Skin of body (tissue), 3 donors: ENCODE measurements at places on chromosomes 3 and 15. TPM values are rescaled to one million over a fixed set of nuclear protein-coding genes. Genes with fewer than 3 reads are reported as not detected.

DNA sequence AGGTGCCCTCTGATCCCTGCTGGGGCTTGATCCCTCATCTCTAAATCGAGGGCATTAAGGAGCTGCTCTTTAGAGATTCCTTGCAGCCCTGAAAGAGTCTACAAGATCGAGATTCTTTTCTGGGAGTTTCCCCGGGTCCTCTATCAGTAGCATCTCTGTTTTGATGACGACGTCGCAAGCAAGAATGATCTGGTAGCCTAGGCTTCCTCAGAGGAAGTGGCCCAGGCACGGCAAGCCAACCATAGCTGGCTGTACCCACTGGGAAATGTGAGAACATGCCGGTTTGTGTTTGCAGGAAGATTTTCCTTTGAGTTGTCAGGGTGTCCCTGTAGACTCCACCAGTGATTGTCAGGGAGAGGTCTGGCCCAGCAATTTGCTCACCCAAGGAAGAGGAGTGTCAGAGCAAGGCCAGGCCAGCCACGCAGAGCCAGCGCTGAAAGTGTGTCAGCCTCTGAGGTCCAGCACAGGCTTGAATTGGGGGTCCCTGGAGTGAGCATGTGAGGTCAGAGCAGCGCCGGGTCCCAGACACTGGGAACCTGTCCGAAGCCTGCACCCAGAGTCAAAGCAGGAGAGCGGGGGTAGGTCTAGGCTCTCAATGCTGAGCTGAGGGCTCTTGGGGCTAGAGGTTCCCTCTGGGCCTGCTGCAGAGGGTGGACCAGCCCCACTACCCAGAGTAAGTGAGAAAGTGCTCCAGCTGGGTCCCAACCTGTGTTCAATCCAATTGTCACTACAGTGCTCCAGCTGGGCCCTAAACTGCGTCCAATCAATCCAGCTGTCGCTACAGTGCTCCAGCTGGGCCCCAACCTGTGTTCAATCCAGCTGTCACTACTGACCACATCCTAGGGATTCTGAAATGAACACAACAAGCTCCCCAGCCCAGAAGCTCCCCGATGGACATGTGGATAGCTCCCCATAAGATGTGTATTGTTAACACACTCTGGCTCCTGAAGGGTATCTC lies 95.7 kb downstream of the CHDH start:
- DNase-seq: no peak

DNA sequence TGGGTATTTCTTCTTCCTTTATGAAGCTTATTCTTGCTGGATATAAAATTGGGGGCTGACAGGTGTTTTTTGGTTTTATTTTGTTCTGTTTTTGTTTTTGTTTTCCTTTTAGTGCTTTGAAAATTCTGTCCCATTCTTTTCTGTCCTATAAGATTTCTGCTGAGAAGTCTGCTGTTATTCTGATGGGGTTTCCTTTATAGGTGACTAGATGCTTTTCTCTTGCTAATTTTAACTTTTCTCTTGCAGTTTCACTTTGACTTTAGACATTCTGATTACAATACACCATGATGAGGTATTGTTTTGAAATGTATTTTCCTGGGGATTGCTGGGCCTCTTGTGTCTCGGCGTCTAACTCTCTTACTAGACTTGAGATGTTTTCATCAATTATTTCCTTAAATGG lies 22.8 kb downstream of the TTC14 start:
- DNase-seq: no peak

DNA sequence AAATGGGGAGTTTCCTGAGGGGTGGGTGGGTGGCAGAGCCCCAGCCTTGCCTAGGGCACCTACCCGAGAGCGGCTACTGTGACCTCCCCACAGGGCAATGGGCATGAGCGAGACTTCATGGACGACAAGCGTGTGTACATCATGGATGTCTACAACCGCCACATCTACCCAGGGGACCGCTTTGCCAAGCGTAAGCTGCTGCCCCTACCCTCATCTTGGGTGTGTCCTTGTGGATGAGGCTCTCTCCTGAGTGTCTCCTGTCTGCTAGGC lies 22.6 kb downstream of the HDAC11 start:
- no peak for DNase-seq

- no peak for DNase-seq
Measured at GRCh38 chr15:83170474-83171165, 37.0 kb downstream of the HDGFL3 start.

DNA sequence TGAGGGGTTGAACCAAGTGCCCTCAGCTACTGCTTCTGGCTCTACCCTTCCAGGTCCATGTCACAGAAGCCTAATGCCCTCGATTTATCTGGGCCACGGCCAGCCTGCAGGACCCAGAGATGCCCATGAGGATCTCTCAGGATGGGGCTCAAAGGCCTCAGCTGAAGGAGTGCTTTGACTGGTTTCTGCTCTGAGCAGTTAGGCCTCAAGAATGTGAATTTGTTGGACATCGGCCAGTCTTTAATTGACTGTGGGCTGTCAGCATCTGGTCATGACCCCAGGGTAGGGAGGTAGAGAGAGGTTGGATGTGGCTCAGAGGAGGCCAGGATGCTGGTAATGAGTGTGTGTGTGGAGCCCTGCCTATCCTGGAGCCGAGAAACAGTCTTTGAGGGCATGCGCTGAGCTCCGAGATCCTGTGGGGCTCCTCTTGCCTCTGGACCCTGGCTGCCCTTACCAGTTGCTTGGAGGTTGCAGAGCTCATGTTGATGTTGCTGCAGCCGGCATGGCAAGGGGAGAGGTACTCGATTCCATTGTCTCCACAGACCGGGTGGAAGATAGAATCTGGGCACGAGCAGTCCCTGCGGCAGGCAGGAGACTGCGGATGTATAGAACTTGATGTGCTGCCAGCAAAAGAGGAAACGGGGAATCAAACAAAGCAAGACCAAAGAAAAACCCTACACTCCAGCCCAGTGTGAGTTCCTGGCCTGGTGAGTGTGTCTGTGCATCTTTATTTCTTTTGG lies 49.1 kb upstream of the RAB6B start:
- DNase-seq: peak; percentile 21

DNA sequence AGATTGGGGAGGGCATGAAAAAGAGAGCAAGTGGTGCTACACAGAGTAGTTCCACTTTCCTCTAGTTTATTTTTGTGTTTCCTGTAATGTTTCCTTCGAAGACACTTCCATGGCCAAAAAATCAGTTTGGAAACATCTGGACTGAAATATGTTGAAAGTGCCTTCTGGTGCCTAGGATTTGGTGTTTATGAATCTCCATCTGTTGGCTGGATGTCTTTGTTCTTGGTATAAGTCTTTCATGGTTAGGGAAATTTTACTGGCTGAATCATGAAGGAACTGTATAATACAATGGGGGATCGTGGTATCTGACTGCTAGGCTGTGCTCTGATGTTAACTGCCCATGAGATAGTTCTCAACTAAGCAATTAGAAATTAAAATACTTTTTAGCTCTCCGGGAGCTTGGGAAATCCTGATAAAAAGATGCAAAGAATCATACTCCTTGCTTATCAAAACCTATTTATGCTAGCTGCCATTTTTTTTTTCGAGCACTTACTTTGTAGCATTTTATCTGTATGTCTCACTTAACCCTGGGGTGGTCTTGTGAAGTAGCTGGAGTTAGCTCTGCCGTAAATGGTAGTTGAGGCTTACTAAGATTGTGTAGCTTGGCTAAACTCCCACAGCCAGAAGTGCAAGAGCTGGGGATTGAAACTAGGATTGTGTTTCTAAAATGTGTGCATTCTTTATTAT lies 21.9 kb downstream of the AKAP13 start:
- no peak for DNase-seq

DNA sequence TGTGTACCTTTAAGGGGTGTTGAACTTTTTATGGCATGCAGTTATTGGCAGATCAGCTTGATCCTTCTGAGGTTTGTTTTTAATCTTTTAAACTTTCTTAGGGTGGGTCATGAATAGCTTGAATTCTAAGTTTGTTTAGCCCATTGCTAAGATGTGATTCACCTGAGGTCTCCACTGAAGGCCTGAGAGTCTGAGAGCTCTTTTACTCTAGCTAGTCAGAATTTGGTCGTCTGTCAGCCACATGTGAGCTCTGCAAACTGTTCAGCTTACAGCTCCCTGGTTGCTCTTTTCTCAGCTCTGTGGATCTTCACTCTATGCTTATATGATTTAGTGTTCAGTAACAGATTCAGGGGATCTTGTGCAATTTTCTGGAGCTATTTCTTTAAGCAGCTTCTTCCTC lies 161.3 kb downstream of the ABHD5 start:
- DNase-seq: no peak

GRCh38 chr3:125032100-125032643 lies 23.6 kb downstream of the HEG1 start:
- DNase-seq: no peak

GRCh38 chr15:74345051-74345450 lies 22.4 kb downstream of the CYP11A1 start:
- no peak for DNase-seq

- DNase-seq: no peak
Measured at GRCh38 chr3:158573714-158574113, 2.7 kb downstream of the MLF1 start.

DNA sequence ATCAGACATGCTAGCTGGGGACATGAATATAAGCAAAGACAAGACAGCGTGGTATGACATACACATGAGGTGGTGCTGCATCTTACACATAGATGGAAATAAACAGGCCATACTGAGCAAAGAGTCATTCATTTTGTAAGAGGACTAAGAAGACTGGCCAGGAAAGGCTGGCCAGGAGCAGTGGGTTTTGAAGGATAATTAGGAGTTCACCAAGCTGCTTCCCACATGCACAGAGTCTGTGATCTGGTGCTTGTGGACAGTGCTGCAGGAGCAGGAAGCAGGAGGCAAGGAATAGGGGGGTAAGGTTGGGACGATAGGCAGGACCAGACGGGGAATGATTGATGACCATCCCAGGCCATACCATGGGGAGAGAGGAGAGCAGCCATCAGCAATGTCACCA lies 41.5 kb downstream of the ST8SIA2 start:
- DNase-seq: no peak

- DNase-seq: peak; percentile 51
Measured at GRCh38 chr15:78457101-78457500, 19.1 kb downstream of the IREB2 start.

DNA sequence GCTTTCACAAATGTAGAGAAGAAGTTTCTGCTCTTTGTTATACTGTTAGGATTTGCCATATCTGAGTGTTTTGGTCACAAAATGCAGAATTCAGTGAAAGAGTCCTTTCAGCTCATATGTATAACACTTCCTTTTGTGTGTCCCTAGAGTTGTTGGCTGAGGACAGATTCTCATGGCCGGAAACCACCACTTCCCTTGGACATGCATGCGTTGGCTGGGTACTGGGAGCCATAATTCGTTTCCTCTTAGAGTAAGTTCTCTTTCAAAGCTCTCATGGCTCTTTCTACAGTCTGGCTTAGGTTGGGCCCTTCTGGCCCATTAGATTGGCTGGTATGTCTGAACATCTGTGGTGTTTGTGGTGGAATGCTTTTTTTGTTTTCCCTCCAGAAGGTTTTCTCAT lies 298.5 kb downstream of the DIPK2A start:
- DNase-seq: no peak

DNA sequence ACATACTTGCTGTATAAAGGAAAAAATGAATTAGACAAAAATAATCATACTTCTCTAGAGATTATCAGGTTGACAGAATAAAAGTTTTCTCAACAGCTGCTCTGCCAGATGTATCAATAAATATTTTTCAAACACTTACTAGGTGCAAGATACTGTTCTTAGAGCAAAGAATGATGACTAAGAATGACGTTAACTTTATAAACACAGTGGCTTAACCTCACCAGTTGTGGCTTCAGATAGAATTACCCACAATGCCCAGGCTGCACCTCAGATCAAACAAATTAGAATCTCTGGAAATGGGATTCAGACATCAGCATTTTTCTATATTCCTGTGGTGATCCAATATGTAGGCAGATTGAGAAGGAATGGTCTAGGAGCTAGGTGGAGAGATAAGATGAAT lies 422.4 kb upstream of the ATP11B start:
- DNase-seq: no peak

DNA sequence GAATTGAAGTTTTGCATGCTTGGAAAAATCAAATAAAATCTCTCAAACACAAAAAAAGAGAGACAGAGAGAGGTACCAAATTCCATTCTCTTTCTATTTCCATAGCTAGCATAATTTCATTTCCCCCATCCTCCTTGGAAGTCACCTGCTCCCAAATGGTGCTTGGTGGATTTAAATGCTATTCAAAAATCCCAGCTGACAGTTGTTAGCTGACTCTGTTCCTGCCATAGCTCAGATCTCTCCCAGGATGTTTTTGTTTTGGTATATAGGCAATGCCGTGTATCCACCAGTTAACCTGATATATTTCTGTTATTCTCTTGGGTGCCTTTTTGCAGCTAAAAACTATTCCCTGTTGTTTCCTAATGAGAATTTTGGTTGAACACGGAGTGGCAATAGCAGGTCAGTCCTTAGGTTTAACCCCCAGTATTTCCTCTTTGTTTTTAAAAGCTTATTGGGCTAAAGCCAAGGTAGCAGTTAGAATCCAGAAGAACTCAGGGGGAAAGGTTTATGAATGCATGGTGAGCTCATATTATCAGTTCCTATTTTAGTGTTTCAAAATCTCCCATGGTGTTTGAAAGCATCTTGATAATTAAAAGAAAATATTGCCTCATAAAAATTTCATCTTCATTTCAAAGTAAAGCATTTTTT lies 240.0 kb upstream of the GBE1 start:
- DNase-seq: no peak

DNA sequence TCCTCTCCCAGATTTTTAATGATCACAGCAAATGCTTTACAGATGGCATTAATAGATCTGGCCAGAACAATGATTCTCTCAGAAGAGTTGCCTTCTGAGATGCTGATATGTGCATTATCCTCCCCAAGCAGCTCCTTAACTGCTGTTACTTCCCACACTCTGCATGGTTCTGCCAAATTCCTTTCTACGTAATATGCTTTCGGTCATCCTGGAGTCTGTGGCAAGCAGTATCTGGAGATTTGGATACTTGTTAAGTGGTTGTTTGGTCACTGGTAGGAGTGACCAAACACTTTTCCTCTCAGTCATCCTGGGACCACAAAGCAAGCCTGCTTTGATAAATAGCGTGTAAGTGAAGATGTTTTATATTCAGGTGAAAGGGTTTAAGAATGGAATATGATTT lies 71.1 kb upstream of the CCNL1 start:
- DNase-seq: no peak

DNA sequence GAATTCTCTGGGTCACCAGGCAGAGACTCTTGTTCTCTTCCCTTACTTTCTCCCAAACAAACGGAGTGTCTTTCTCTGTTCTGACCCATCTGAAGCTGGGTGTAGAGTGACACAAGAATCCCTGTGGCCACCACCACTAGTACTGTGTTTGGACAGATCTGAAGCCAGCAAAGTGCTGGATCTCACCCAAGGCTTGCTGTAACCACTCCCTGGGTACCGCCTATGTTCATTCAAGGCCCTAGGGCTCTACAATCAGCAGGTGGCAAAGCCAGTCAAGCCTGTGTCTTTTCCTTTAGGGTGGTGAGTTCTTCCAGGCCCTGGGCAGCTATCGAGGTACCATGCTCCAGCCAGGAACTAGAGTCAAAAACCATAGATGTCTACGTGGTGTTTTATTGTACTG lies 149.2 kb upstream of the CTNNB1 start:
- DNase-seq: no peak

Gene STARD9
- total RNA-seq: 41.8 TPM

Gene WDR82
- 61.7 TPM for total RNA-seq

Gene ASB14
- total RNA-seq: 0.10 TPM

Gene IL20RB
- total RNA-seq: 15.8 TPM

Gene SOX2
- total RNA-seq: 1.9 TPM

Gene NMNAT3
- total RNA-seq: 6.7 TPM

Gene CLCN2
- 5.3 TPM for total RNA-seq

Gene DAPK2
- total RNA-seq: 9.7 TPM

Gene CELSR3
- total RNA-seq: 0.39 TPM

Gene GOLGA6D
- total RNA-seq: 0.30 TPM

Gene BFSP2
- not detected for total RNA-seq
